ENCODE measurements at places on chromosomes 6 and 20.

- no peak for DNase-seq
Observed at GRCh38 chr6:52538252-52538900, 38.5 kb downstream of the TRAM2 start.

DNA sequence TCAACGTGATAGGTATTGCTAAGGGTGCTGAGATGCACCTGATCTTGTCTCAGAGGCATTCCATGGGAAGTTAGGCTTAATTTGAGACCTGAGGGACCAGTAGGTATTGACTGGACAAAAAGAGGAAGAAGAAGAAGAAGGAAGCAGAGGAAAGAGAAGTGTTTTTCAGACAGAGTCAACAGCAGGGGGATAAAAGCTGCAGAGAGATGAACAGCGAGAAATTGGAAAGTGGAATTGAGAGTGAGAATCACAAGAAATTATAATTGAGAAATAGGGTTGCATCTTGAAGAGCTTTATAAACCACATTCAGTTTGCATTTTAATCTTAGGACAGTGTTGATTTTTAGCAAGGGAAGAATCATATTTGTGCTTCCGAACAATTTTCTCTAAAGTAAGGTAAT lies 254.0 kb downstream of the CD83 start:
- peak; percentile 47 for DNase-seq

DNA sequence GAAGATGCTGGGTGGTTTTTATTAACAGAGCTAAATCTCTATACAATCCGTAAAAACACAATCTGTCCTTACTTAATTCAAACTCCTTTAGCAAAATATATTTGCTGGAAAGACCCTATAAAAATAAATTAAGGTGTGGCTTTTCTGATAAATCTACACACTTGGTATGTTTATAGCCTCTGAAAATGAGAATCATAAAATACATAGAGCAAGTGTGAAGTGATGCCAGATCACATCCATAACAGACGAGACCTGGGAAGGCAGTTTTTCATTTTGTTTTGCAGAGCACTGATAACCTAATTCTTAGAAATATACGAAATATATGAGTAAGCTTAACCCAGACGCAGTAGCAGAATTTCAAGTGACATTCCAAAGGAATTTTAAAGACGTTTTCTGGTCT lies 10.4 kb upstream of the DDO start:
- DNase-seq: no peak

DNA sequence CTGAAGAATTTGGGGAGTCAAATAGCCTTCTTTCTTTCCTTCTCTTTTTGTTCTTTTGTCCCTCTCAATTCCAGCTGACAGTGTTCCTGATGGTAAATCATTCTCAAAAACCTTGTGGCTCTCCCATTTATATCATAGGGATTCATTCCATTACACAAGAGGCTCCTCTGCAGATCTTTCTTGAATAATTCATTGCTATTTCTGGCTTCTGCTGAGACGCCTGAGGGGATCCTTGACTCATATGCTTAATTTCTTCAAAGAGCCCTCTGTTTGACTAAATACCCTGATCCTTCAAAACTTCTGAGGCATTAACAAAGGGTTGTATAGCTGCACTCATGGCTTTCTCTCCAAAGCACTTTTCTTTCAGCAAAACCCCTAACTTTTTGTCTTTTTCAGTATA lies 289.3 kb downstream of the FARS2 start:
- no peak for DNase-seq

DNA sequence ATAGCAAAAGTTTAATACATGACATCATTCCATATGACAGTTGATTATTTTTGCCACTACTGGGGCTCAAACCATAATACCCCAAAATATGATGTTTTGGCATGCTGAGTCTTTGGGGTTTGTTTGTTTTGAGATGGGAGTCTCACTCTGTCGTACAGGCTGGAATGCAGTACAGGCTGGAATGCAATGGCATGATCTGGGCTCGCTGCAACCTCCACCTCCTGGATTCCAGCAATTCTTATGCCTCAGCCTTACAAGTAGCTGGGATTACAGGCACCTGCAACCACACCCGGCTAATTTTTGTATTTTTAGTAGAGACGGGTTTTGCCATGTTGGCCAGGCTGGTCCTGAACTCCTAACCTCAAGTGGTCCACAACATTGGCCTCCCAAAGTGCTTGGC lies 1.3 kb upstream of the MRS2 start:
- no peak for DNase-seq

DNA sequence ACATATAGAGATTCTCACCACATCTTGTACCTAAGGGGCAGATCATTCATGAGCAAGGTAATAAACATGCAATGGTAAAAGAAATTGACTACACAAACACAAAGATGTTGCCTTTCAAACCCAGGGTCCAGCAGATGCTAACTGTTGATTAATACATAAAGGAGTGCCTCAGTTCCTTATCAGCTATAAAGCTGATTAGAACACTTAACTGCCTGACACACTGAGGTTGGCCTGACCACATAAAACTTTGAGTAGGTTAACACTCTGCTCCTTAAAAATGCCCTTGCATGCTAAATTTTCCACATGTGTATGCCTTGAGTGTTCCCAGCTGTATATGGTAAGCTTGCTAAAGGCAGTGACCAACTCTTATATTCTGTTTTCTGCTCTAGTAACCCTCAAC lies 14.9 kb downstream of the CRISP2 start:
- no peak for DNase-seq

GRCh38 chr20:41135187-41135887 lies 2.0 kb upstream of the PLCG1 start:
- peak; percentile 70 for DNase-seq

- DNase-seq: peak; percentile 80
Observed at GRCh38 chr6:28880894-28881780, 42.6 kb downstream of the TRIM27 start.

GRCh38 chr6:165298402-165298801 lies 11.0 kb downstream of the C6orf118 start:
- DNase-seq: no peak

DNA sequence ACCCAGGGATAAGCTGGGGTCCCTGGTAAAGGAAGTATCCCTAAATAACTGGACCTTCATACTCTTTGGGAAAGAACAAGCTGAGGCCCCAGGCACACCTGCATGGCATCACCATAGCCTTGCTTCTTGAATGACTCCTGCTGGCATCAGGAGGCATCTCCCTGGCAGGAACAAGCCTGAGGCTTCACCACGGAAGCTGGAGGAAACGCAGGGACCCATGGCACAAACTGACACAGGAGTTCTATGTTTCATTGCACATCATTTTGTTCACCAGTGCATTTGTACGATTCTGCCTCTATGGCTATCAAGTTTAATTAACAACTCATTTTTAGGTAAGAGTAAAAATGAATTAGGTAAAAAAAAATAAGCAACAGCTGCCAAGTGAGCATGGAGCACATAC lies 619 bp upstream of the PDE7B start:
- no peak for DNase-seq

GRCh38 chr6:1473166-1473565 lies 83.8 kb downstream of the FOXF2 start:
- DNase-seq: no peak

- no peak for DNase-seq
Observed at GRCh38 chr6:39829331-39829730, 37.2 kb downstream of the DAAM2 start.

DNA sequence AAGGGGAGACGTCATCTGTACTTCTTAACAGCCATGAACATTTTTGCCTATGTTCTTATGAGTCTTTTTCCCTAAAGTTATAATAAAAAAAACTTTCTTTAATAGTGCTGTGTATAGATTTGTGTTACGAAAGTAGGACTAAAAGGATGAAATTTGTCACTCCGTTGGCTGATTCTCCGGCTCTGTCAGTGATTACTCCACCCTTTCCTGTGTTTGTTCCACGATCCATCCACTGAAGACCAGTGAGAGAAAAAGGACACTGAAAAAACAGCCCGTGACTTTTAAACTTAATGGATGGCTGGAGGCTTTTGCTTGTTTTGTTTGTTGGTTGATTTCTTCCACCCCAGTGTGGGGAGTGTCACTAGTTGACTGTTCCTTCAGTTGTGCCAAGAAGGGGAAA lies 232.0 kb upstream of the NOX3 start:
- DNase-seq: no peak

DNA sequence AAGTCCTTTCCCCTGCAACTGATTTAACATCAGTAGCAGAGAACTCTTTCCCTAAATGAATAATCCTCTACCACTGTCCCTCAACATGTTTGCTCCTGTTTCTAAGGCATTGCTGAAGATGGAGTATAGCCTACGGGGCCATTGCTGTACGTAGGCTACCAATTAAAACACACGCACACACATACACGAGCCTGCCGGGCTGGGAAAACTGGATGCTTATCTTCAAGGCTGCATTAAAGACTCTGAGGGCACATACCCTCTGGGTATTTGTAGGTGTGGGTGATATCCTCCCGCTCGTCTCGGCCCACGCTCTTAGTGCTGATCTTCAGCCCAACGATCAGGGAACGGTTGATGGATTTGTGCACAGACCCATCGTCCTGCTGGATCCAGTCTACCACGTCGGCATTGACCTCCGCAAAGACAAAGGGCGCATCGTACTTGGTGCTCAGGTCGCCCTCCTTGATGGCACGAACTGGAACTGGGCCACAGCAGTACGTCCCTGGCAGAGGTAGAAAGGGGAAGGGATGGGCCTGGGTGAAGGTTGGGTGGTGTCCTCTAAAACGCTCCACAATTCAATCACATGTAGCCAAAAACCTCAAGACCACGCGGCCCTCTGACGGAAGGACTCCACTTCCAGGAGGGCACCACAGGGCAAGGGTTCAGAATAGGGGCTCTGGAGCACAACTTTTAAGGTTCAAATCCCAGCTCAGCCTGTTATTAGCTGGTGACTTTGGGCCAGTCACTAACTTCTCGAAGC lies 25.7 kb downstream of the TGM2 start:
- DNase-seq: no peak

GRCh38 chr6:39992861-39993622 lies 58.8 kb upstream of the MOCS1 start:
- DNase-seq: no peak

- peak; percentile 36 for DNase-seq
Observed at GRCh38 chr6:12371641-12372146, 81.5 kb downstream of the EDN1 start.

DNA sequence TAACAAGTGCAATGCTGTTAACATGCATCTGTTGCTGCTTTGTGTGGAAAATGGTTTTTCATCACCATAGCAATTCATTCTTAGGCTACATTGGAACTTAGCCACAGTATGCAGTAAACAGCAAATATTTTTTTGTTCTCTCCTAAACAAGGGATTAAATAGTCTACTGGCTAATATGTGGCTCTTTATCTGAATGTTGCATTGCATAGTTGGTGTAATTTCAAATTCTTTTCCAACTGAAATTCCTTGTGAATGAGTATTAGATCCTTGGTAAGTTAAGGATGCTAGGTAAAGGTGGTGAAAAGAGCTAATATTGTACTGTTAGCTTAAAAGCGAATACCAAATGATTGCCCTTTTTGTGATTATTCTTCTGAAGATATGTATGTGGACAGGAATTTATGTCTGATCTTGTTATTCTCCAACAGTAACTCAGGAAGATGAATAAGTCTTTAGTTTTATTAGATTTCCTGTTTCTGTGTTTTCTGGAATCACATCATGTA lies 958 bp downstream of the MLIP start:
- no peak for DNase-seq

GRCh38 chr20:57695012-57695411 lies 14.8 kb downstream of the PMEPA1 start:
- no peak for DNase-seq

Measured in NB4 (cell line).